ENCODE measurements at places on chromosomes 4 and X.

DNA sequence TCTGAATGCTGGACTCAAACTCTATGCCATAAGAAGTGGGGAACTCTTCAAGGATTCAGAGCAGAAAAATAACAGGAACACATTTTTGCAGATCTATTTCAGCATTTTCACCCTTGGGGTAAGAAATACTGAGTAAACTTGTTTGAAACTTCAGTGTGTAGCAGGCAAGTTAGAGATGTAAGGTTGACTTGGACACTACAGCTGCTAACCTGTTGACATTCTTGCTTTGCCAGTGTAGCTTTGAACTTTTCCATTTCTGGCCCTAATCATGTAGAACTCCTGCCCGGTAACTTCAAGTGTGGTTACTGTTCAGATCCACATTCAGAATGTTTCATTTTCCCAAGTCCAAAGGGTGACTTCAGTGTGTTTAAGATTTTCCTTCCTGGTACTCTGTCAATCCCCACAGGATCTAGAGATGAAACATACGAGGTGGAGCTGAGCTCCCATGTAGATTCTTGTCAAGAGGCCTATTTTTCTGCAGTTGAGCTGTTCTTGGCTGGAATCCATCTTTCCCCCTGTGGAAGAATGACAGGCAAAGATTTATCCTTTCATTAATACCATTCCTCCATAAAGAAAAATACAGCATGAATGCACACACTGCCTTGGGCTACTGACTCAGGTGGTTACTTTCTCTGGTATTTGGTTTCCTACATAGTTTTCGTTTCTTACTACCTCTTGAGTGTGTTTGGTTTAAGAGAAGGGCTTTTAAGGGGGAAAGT, 34.1 kb downstream of the FHDC1 start:
- no peak for DNase-seq

DNA sequence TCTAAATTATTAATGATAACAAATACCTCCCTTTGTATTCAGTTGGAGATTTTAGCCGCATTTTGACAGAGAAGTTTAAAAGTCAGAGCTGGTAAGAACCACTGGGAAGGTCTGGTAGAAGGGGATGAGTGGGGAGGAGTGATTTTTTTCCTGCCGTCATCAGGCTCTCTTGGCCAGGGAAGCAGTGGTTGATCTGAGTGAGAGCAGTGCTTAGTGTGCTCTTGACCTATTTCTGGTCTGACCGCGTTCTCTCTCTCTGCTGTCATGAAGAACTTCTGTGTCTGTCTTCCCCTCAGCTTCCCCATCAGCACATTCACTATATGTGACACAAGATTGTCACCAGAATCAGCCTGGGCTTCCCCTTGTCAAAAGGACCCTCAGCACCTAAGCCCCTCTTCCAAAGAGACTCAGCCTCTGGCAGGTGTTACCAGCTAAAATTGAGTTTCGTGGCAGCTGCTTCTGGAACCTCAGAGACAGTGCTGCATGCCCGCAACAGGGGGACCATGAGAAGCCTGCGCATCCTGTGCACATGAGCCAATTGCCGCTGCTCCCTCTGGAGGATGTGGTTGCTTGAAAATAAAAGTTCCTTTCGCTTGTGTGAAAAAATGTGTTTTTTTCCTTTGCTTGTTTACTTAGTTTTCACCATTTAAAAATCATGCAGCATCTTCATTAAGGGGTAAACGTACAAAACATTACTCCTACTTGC, 268.9 kb downstream of the C4orf33 start:
- no peak for DNase-seq

GRCh38 chrX:27675493-27675892, 85.3 kb downstream of the DCAF8L2 start:
- DNase-seq = no peak

DNA sequence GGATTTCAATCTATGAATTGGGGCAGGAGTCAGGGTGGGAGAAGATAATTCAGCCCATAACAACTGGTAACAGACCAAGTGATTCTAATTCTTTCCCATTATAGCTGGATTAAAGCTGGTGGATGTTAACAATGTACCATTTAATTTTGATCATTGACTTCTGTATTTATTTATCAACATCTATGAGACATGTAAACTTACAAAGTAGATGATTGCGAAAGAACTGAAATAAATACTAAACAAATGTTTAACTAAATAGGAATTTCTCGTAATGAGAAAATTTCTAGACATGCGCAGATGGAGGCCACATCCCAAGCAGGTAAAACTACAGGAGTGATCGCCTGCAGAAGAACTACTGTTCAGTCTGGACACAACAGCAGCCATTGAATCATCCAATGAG, 107.1 kb downstream of the NR3C2 start:
- DNase-seq = no peak

GRCh38 chr4:66885501-66886165, 659.7 kb downstream of the CENPC start:
- DNase-seq = no peak

GRCh38 chrX:152950786-152951185, 43.1 kb downstream of the PNMA5 start:
- DNase-seq = no peak

DNA sequence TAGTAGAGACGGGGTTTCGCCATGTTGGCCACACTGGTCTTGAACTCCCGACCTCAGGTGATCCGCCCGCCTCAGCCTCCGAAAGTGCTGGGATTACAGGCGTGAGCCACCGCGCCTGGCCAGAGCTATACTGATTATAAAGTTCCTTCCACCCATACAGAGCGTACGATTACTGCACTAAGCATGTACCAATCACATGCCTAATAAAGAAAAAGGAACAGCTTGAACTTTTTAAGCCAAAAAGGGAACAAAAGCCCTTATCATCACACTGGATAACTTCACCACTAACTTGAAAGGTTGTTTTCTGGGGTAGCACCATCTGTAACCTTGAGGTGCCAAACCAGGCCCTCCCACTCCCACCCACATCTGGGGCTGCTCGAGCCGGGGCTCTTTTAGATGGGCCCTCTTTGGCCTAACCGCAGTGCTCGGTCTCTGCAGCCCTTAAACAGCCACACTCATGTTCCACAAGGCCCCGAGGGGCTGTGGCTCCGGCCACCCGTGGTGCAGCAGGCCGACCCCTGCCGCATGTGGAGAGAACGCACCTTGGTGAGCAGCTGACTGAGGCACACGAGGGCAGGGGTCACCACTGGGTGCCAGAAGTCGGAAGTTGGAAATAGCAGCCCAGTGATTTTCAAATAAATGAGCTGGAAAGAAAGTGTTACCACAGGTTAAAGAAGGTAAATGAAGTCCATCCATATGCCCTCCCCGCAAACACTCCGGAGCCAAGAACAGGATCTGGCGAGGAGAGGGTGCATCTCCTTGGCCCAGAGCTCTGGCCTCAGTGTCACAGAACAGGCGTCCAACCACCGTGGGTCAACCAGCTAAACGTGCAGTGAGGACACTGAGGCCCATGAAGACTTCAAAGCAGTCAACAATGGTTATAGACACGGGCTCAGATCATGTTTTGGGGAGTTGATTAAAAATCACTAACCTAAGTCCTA, 18.4 kb downstream of the NOP14 start:
- DNase-seq = no peak

- no peak for DNase-seq
Measured at GRCh38 chr4:1872870-1873269, 1.7 kb downstream of the NSD2 start.

DNA sequence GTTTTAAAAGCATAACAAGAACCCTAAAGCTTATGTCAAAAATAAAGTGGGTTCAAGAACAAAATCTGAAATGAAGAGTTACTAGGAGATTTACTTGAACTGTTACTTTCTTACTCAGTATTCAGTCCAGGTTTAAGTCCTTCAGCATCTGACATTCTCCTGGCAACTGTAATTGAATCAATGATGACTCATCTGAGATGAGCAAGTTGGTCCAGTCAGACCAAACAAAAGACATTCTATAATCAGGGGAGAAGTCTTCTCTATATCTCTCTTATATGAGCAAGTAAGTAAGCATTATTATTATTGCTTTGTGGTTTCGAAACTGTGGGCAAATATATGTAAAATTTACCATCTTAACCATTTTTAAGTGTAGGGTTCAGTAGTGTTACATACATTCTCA, 34.6 kb downstream of the MAP9 start:
- DNase-seq = no peak

DNA sequence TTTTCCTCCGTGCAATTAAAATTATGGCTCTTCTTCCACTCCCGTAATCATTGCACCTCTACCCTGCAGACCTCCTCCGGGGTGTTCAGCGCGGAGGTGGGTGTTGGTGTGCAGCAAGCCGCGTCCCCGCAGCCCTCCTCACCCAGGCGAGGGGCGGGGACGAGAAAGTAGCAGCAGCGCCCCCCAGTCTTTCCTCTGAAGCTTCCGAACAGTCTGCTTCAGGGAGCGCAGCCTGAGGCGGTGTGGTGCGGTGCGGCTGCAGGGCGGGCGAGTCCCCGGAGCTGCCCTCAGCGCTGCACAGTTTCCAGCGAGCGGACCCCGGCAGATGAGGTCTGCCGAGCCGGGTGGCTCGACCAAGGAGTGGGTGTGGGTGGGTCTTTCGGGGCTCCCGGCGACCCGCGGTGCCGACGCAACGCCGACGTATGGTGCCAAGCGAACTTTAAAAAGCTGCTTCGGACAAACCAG, at the start of gene FRAS1:
Gene FRAS1 (plus strand): TSS at position 189 of the 465 bp plus-strand sequence. CDS start 687 bp downstream, outside the sequence.
- DNase-seq = no peak

- DNase-seq = no peak
Measured at GRCh38 chr4:22692736-22693135, at the start of gene GBA3. Gene GBA3 (plus strand): TSS chr4:22692937.

- no peak for DNase-seq
Measured at GRCh38 chrX:9153300-9153699, 119.4 kb upstream of the FAM9B start.

GRCh38 chr4:41143311-41144039, 70.9 kb downstream of the APBB2 start:
- no peak for DNase-seq

DNA sequence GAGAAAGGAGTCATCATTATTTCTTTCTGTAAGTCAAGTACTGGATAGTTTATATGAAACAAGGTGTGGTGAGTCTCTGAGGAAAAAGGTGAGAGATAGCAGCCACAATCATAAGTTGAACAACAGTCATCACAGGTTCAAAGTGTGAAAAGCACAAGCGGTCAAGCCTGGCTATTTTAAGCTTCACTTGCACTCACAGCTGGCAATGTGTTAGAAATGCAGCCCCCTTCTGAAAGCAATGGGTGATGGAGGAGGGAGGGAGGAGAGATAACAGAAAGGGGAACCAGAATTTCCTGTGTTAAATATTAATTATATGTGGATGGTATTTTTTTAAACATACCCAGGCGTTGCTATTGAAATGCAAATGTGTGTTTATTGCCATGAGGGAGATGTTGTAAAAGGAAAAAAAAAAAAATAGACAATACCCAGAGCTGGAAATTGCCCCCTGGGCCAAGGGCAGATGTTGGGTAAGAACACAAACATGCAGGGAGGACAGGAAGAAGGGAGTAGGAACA, 26.9 kb upstream of the BMP3 start:
- no peak for DNase-seq

- DNase-seq = no peak
Measured at GRCh38 chr4:44700427-44700826, 22.2 kb downstream of the GUF1 start.

- DNase-seq = no peak
Measured at GRCh38 chr4:84673475-84674240, 90.7 kb downstream of the CDS1 start.

- no peak for DNase-seq
Measured at GRCh38 chr4:93648258-93648657, 180.3 kb upstream of the ATOH1 start.

GRCh38 chr4:99811850-99812249, 4.8 kb upstream of the DAPP1 start:
- no peak for DNase-seq

DNA sequence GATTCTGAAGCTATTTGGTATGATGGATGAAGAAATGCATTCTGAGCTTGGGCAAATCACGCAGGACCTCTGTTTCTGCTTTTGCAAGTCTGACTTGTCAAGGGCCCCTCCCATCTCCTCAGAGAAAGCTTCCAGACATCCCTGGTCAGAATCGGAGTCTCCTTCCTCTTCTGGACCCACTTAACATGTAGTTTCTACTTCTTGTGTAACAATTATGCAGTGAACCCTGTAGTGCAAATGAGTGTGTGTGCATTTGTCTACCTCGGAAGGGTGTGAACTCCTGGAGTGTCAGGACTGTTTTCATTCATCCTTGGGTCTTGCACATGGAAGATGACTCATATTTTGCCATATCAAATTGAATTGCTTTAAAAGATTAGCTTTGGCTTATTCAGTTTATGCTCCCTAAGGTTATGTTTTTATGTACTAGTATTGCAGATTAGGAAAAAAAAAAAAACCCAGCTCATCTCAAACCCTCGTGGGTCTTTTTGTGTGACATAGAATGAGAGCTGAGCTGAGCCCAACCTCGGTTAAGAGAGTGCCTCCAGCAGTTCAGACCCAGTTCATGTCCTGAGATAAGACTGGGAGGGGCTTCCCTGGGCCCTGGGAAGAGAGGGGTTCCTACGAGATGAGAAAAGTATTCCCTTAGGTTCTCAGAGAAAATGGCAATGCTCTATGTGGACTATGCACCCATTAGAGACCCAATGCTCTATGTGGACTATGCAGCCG, 61.1 kb upstream of the RPL34 start:
- no peak for DNase-seq

- no peak for DNase-seq
Measured at GRCh38 chrX:88604433-88605221, 142.4 kb upstream of the CPXCR1 start.

DNA sequence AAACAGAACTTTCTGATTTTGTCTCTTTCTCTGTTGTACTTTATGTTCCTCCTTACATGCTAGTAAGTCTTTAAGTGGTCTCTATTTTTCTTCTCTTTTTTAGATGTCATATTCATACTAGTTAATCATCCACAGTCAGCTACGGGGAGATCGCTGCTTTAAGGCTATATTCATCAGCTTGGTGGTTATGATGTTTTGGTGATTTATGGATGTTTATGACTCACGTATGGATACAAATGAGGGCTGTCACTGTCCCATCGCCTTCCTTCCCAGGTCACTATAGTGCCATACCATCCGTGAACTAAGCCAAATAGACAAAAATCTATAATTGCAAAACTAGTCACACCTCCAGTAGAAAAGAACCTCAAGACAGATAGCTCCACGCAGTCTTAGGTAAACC, 296.8 kb upstream of the AADAT start:
- no peak for DNase-seq

DNA sequence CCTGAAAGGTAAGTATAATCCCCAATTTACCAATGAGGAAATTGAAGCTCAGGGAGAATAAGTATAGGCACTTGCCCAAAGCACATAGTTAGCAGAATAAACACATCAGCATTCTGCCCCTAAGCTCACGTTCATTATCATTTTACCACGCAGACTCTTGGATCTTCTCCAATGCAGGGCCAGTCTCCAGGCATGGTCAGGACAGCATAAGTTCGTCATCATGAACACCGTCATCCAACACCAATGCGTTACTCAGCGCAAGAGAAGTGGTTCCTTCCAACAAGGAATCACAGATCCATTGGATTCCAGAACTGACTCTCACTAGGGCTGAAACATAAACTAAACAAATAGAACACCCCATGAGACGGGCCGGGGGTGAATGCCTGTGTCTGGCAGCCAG, 86.5 kb upstream of the GPM6B start:
- no peak for DNase-seq

All from stimulated activated CD4-positive, alpha-beta T cell treated with anti-CD3 and anti-CD28 coated beads, TNF-alpha, amount 100 ng/mL, for 4 hours (primary cell).